ENCODE measurements at places on chromosomes 7 and 10.

GRCh38 chr7:149500910-149501309 is 3.3 kb upstream of the ZNF746 start:
- no peak for DNase-seq

DNA sequence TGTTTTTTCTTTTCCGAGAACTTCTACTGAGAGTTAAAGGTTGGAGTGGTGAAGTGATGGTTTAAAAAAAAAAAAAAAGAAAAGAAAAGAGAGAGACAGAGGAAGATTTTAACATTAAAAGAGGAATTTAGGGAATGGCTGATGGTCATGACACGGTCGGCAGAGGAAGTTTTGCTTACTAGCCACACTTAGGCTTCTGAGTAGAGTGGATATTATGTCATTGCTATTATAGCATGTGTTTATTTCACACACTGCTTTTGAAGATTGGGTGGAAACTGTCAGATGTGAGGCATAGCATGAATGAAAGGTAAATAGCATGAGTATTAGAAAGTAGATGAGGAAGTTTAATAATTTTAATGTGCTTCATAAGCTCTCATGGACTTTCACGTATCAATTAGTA is 2.5 kb downstream of the KAT6B start:
- no peak for DNase-seq

DNA sequence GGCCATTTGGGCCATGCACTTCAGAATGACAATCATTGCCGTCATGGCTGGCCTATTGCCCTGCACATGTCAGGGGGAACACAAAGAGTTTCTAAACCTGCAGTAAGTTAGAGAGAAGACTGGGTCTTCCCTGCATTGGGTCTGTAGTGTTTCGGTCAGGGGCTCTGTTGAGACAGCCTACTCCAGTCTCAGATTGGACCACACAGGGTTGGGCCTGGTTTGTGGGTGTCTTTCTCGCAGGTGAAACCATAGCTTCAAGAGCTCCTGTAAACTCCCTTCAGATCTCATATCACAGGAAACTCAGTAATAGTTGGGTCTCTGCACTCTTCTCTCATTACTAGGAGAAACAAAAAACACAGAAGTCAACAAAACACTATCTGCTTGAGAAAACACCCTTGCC is 7.3 kb upstream of the TARP start:
- no peak for DNase-seq

- no peak for DNase-seq
Measured at GRCh38 chr10:108388706-108389105, 1224.2 kb upstream of the SORCS1 start.

DNA sequence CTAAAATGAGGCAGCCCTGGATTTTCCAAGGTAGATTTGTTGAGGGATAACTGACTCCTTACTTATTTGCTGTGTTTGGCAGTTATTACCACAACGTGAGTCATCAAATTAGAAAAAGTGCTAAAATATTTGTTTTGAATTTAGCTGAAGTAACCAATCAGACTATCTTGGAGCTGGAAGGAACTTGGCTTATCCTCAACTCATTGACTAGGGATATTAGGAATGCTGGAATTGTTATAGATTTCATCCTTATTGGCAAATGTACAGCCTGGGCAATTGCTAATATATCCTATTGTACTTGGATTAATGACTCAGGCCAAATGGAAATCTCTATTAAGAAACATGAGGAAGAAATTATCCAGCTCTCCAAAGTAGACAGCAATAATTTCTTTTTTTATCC is 1189.0 kb upstream of the LRRN3 start:
- DNase-seq: no peak

GRCh38 chr7:2863461-2864066 is 19.5 kb upstream of the GNA12 start:
- DNase-seq: no peak

DNA sequence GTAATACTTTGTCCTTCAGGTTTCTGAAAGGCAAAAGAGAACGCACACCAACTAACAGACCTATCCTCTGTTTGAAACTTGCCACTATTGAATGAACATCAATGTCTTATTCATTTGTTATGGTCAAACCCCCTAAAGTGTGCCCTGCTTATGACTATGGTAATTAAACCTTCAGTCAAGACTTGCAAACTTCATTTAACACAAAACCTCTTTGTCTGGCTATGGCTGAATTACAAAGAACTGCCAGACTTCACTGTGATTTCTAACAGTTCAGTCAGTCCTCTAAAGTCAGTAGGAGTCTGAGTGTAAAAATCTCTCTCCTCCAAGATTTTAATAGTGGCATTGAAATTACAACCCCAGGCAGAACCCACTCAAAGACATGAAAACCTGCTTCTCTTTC is 702.5 kb upstream of the LRRN3 start:
- DNase-seq: no peak

GRCh38 chr10:62811159-62811875 is 4.8 kb downstream of the EGR2 start:
- no peak for DNase-seq

DNA sequence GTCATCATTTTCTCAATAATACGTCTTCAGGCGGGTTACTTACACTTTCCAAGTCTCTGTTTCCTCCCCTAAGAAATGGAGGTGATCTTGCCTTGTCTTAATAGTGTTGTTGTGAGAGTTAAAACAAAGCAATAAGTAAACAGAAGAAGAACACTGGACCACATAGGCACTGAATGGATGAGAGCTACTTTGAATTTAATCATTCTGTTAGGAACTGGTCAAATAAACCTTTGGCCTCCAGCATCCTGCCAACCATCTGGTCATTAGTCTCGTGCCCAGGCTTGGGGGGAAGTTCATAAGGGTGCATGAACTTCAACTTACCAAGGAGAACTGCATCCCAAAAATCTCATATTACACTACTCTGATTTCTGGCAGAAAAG is 109.4 kb upstream of the C7orf33 start:
- no peak for DNase-seq

GRCh38 chr7:74362266-74362665 is 73.1 kb downstream of the CLIP2 start:
- DNase-seq: no peak

DNA sequence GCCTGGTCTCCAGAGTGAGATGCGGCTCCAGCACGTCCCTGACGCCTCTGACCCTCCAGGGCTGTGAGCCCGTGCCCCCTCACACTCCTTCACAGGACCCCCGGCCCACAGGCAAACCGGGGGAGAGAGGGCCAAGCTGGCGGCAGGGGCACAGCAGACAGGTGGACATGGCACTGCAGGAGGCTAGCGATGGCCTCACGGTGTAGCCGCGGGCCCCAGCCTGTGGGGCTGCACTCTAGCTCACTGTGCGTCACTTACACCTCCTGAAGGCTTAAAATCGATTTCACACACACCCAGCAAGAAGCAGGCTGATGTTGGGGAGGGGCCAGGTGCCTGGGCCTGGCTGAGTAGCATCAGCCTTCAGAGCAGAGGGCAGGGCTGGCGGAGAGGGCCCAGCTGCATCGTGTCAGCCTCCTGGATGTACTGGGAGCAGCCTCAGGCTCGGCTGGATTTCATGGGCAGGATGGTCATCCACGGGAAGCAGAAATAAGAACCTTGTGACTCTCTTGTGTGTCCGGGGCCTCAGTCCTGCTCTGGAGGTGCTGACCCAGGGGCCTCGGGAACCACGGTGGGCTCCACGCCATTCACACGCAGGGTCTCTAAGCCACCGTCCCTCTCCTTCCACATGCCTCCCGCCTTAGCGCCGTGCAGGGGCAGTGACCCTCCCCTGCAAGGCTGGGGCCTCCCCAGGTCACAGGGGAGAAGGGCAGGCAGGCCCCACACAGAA is 19.4 kb upstream of the KNDC1 start:
- DNase-seq: no peak

GRCh38 chr10:72077275-72077990 is 10.9 kb downstream of the SPOCK2 start:
- no peak for DNase-seq

- DNase-seq: no peak
Measured at GRCh38 chr10:35882422-35883150, 240.5 kb upstream of the FZD8 start.
